ENCODE measurements at places on chromosomes 13 and 19.

DNA sequence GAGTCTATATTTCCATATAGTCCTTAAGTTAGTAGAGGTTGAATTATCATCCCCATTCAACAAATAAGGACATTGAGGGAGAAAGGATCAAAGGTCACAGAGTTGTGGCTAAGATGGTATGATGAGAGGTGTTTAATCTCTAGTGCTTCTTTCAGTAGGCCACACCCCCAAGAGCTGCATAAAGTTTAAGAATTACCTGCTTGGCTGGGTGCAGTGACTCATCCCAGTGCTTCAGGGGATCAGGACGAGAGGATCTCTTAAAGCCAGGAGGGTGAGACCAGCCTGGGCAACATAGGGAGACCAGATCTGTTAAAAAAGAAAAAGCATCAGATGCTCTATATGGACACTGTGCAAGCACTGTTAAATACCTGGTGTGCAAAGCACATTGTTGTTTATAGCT is 560.0 kb upstream of the KLHL1 start:
- DNase-seq = no peak

DNA sequence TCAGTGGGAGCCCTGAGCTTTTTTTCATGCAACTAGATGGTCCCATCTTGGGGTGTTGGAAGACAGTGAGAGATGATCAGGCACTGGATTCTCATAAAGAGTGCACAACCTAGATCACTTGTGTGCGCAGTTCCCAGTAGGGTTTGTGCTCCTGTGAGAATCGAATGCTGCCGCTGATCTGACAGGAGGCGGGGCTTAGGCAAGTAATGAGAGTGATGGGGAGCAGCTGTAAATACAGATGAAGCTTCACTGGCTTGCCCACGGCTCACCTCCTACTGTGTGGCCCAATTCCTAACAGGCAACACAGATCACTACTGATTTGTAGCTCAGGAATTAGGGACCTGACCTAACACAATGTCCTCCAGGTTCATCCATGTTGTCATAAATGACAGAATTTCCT is 43.6 kb upstream of the UBAC2 start:
- DNase-seq = no peak

DNA sequence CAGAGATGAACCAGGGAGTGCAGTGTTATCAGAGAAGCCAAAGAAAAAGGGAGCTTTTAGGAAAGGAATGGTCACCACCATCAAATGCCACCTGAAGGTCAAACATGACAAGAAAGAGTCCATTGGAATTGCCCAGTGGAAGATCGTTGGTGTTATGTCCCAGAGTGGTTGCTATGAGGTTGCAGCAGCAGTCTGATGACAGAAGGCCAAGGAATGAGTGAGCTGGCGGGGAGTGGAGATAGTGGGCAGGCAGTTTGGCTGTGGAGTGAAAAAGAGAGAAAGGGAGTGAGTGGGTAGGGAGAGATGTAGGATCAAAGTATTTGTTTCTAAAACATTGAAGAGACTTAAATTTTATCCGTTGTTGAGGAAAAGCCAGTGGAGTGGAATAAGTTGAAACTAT is 117.4 kb upstream of the WASF3 start:
- no peak for DNase-seq

DNA sequence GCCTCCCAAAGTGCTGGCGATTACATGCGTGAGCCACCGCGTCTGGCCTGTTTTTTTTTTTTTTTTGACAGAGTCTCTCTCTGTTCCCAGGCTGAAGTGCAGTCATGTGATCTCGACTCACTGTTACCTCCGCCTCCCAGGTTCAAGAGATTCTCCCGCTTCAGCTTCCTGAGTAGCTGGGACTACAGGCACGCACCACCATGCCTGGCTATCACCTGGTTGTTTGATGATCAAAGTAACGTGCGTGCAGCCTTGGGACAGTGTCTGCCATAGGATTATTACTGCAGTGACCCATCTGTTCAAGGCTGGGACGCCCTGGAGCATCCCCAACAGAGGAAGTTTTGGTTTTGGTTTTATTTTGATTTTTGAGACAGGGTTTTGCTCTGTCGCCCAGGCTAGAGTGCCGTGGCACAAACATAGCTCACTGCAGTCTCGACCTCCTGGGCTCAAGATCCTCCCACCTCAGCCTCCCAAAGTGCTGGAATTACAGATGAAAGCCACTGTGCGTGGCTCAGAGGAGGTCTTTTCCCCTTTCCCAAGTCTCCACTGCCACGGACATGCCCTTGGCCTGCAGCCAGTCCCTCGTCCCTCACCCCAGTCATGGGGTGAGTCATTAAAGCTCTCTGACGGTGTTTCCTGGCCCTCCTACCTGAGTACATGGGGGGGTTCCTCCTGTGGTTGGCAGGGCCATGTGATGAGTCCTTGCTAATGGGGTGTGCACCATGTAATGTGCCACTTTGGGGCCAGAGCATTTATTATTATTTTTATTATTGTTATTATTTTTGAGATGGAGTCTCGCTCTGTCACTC is 65.6 kb downstream of the IER2 start:
- DNase-seq = no peak

DNA sequence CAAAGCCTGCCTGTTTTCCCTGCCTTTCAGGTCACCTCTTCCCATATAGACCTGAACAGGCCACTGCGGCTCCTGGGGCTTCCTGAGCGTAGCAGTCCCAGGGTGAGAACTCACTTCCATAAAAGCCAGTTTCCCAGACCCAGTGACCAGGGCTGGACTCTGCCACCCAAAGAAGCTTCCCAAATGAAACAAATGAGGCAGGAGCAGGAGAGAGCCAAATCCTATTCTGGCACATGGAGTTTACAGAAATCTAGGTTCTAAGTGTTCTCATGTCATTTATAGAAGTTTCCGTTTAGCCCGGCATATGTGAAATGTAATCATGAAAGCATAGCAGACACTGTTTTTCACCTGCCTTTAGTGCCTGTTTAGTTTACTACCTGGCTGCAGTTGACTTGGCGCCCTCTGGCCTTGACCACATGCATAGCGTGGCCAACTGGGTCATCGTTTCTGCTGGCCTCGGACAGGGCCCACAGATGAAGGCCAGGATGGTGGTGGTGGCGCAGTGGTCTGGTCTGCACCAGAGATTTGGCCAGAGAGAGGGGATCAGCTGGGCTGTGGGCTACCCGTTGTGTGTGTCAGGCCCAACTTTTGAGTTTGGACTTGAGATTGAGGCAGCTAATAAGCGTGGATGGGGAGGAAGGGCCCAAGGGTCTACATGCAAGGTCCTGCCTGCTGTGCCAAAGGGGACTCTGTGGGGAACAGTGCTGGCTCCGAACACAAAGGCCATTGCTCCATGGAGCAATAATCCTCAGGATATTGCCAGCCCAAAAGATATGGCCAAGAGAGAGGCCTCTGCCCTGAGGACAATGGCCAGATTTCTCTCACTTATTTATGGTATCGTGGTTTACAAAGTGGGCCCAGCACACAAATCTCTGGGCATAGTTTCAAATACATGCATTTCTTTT is 43.3 kb downstream of the NFIX start:
- no peak for DNase-seq

Data from DMS 273 treated with DMSO at 0.1 percent for 48 hours (cell line).